ENCODE measurements at places on chromosomes 12 and 14. TPM values are rescaled to one million over a fixed set of nuclear protein-coding genes. Genes with fewer than 3 reads are reported as not detected.

SRP54 gene
- total RNA-seq = 63.9 TPM

NEUROD4 gene
- total RNA-seq = not detected

PDZRN4 gene
- total RNA-seq = not detected

CRACR2A gene
- 25.8 TPM for total RNA-seq

BEGAIN gene
- total RNA-seq = 0.17 TPM

TMEM229B gene
- 0.52 TPM for total RNA-seq

SLC39A2 gene
- total RNA-seq = not detected

SALL2 gene
- total RNA-seq = 0.34 TPM

RHEBL1 gene
- total RNA-seq = 0.76 TPM

SOCS4 gene
- total RNA-seq = 17.0 TPM

LPAR5 gene
- under 0.01 TPM for total RNA-seq

HCAR1 gene
- total RNA-seq = under 0.01 TPM

HOXC10 gene
- not detected for total RNA-seq

AP5M1 gene
- 18.0 TPM for total RNA-seq

DEPDC4 gene
- 0.22 TPM for total RNA-seq

EEA1 gene
- total RNA-seq = 10.9 TPM

CLEC4D gene
- total RNA-seq = not detected

GPRC5D gene
- not detected for total RNA-seq

FGF23 gene
- total RNA-seq = not detected

CPNE6 gene
- not detected for total RNA-seq

STAT6 gene
- total RNA-seq = 5.4 TPM

OTX2 gene
- total RNA-seq = not detected

FBLN5 gene
- total RNA-seq = 0.26 TPM

PIK3C2G gene
- total RNA-seq = 0.52 TPM

PARPBP gene
- total RNA-seq = 4.4 TPM
